ENCODE measurements at places on chromosomes 4 and X.

DNA sequence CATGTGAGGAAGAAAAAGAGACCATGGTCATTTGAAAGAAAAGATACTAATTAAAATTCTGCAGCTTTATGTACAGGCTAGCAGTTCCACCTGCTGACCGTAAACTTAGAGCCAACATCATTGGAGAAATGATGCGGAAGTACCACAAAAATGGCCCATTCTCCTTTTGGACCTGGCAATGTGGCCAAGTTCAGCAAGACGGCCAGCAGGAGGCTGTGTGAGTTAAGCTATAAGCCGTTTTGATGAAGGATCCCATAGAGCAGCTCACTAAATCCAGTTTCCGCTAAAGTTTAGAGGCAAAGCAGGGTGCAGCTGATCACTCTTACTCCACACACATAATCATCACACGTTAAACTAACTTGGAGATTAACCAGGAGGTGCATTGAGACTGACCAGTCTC is 133.8 kb downstream of the LDB2 start:
- no peak for DNase-seq

GRCh38 chr4:187176261-187176910 is 452.7 kb upstream of the FAT1 start:
- no peak for DNase-seq

- no peak for DNase-seq
These were observed 36.5 kb downstream of the DCHS2 start for GRCh38 chr4:154455111-154455510.

- DNase-seq, result no peak
These were observed 255.2 kb upstream of the GABRA2 start for GRCh38 chr4:46645126-46645525.

GRCh38 chrX:154549766-154550165 is 2.3 kb downstream of the IKBKG start:
- DNase-seq, result no peak

GRCh38 chr4:88706574-88706973 is 8.9 kb upstream of the NAP1L5 start:
- DNase-seq, result peak; percentile 69

DNA sequence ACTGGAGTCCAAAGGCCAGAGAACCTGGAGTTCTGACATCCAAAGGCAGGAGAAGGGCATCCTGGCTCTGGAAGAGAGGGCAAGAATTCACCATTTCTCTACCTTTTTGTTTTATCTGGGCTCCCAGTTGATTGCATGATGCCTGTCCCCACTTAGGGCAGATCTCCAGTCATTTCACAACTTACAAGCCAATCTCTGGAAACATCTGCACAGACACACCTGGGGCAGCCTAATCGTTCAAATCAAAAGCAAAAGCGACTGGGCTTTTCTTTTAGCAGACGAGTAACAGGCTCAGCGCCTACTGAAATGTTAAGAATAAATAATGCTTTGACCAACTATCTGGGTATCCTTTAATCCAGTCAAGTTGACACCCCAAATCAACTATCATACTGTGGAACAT is 136.0 kb upstream of the NPY2R start:
- DNase-seq, result no peak

DNA sequence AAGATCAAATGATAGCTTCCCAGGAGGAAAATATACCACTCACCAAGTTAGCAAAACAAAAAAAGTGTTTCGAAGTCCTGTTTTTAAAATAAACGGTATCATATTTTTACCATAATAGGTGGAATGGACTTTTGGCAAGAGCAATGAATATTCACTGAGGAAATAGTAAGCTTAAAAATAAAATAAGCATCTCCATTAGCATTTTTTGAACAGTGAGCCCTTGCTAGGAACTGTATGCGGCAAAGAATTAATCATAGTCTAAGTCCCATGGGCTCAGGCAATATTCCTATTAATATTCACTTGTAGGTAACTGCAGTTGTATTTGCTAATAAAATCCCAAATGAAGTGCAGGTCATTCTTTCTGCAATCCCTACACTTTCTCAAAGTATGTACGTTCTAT is 191.7 kb upstream of the GABRA2 start:
- DNase-seq, result no peak

- no peak for DNase-seq
These were observed 25.0 kb upstream of the PDLIM5 start for GRCh38 chr4:94426783-94427182.

GRCh38 chrX:7045238-7045955 is 102.1 kb upstream of the STS start:
- no peak for DNase-seq

DNA sequence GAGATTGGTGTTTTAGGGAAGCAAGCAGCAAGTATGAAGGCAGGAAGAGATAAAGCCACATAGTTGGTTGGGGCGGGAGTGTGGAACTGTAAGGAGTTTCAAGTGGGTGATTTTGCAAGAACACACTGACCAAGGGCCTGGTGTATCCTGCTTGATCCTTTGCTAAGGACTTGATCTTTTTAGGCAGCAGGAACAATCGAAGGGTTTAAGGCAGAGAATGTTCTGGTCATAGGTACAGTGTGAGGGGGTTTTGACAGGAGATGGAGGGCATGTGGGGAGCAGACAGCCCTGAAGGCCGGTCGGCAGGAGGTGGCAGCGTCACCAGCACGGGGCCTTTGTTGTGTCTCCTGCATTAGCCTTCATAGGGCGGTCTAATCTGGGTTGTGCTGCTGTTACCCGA is 54.7 kb downstream of the FAM193A start:
- no peak for DNase-seq

GRCh38 chrX:37599729-37600128 is 28.3 kb downstream of the LANCL3 start:
- no peak for DNase-seq

DNA sequence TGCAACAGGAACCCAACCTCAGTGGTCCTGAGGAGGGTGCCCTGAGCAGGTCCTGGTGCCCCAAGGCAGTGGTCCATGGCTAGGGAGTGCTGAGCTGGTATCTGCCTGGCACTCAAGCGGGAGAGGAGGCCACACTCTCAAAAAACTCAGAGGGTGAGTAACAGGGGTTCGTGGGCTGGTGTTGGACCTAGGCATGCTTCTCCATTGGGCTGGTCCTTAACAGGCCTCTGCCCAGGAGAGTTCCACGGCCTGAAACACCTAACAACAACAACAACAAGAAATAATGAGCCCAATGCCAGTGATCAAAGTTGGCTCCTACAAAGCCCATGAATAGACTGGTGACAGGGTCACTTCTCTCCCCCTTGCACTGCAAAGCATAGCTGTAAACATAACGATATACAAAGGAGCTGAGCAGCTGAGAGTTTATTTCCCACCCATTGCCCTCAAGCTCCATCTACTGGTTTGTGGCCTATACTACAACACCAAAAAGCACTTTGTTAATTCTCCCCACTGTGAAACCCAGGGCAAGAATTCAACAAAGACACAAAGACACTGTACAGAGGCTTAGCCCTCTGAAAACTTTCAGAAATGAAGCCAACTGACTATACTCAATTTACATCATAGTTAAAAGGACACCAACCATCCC is 736.1 kb upstream of the ADGRL3 start:
- no peak for DNase-seq

GRCh38 chr4:17781300-17782287 is at the start of gene FAM184B:
TSS of gene FAM184B (minus strand) at chr4:17781621. CDS start at chr4:17781299, 322 bp downstream.
- no peak for DNase-seq

DNA sequence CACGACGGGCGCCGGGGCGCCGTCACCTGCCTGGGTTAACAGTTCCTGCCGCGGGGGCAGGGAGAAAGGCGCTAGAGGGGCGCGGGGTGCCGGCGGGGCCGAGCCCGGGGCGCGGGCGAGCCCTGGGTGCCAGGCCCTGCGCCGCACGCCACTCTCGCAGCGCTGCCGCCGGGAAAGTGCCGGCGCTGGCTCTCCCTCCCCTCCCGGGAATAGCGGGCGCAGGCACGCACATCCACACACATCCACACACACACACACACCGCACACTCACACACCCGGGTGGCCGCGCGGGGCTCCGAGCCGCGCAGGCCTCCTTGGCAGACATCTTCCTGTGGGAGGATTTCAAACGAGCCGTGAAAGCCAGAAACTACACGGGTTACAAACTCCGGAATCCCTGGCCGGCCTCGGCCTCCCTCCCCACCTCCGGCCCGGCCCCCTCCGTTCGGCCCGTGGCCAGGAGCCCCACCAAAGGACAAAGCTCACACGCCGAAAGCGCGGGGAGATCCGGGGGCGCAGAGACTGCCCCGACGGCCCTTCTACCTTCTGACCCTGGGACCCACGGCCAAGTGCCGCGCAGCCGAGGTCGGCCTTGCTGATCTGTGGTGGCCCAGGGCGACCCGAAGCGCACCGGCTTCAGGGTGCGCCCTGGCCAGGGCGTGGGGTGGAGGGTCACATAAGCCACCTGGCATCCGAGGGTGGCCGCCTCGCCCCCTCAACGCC is 92.3 kb downstream of the BCOR start:
- no peak for DNase-seq

- DNase-seq, result no peak
These were observed 929 bp downstream of the ZBTB33 start for GRCh38 chrX:120251471-120252011.

DNA sequence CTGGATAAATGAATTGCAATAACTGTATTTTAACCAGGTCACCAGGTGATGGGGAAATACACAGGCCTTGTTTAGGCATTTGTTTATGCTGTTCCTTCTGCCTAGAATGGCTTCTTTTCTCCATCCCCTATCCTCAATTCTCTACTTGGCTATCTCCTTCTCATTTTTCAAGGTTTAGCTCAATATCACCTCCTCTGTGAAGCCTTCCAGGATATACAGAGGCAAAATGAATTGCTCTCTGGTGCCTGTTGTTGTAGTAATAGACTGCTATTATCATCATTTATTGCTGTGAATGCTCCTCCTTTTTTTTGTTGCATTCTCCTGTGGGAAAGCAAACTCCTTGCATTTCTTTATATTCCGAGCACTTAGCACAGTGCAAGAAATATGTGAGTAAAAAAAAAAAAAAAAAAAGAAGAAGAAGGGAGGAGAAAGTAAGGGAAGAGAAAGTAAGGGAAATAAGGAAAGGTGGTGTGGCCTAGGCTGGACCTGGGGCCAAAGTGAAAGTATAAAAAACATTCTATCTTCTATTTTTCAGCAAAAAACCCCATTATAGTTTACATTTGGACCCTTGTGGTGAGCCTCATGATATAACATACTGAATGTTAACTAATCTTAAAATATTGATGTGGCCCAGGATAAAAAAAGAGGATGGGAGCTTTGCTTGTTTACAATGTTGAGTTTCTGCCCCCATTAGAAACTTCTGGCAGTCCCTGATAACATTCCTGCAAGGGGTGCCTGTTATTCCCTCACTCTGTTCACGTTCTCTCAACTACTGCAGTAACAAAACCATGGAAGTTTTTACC is 6.3 kb upstream of the STK26 start:
- DNase-seq, result no peak

GRCh38 chrX:136211766-136212556 is 39.2 kb downstream of the MAP7D3 start:
- no peak for DNase-seq

- no peak for DNase-seq
These were observed 464.5 kb downstream of the BCOR start for GRCh38 chrX:39633293-39633692.

- no peak for DNase-seq
These were observed 115.2 kb upstream of the BMPR1B start for GRCh38 chr4:94642561-94642866.

- DNase-seq, result no peak
These were observed 44.4 kb downstream of the POLR2B start for GRCh38 chr4:57023104-57023503.

- peak; percentile 5 for DNase-seq
These were observed 598.1 kb upstream of the MAGEB2 start for GRCh38 chrX:29617276-29617675.

GRCh38 chr4:129823105-129823504 is 727.2 kb downstream of the C4orf33 start:
- no peak for DNase-seq

- no peak for DNase-seq
These were observed 27.4 kb downstream of the ADH5 start for GRCh38 chr4:99061048-99061700.

DNA sequence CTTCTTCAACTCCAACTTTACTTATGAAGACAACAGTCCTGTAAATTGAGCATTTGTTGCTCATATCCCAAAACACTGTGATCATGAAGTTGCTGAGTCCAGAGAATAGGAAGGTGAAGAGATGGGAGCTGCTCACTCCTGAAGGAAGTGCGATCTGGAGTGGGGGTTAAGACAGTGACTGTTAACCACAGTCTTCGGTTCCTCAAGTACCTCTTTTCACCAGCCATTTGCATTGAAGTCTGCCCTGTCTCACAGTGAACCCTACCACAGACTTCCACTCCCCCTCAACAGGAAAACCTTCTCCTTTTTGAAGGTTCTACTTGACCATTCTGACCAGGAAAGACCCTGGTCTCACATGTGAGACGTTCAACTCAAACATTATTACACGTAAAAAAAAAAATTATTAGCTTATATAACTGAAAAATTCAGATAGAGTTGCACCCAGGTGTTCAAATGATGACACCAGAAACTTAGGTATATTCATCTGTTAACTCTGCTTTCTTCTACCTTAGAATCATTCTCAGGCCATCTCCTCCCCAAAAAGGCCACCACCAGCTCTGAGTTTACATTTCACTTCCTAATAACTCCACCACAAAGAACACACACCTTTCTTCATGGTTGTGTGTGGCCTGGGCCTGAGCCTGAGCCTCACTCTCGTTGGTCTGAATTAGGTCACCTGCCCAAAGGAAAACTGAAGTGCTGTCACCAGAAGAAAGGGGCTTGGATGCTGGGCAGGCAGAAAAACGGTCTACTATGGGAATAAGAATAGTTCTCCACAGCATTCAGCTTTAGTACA is 199.2 kb downstream of the DCTD start:
- no peak for DNase-seq

DNA sequence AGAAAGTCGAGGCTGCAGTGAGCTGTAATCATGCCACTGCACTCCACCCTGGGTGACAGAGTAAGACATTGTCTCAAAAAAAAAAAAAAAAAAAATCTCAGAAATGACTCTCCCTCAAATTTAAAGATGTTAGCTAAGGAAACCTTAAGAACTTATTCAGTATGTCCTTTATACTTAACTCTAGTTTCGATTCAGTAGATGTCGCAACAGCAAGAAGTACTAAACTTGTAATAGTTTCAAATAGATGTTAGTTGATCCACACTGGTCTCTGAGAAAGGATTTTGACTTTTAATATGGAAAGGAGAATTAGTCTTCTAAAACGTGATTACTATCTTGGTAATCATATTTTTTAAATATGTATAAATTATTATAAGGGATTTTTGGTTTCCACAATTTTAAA is 29.6 kb downstream of the NKX3-2 start:
- no peak for DNase-seq

GRCh38 chrX:10015723-10016518 is 48.8 kb downstream of the CLDN34 start:
- DNase-seq, result no peak

DNA sequence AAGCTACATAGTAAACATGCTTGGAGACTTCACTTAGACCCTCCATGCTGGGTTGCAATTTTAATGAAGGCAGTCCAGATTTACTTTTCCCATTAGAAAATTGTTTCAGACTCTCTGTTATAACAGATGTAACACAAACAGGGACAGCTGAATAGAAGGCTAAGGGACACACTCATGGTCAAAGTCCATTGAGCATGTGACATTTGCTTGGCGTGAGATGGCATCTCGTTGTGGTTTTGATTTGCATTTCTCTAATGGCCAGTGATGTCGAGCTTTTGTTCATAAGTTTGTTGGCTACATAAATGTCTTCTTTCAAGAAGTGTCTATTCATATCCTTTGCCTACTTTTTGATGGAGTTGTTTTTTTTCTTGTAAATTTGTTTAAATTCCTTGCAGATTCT is 358.2 kb upstream of the CLNK start:
- no peak for DNase-seq

All from fibroblast of the conjunctiva (primary cell).